ENCODE measurements at places on chromosomes 12 and 14.
A peak's percentile ranks its signal among the peaks of the same experiment; 100 is the strongest.

DNA sequence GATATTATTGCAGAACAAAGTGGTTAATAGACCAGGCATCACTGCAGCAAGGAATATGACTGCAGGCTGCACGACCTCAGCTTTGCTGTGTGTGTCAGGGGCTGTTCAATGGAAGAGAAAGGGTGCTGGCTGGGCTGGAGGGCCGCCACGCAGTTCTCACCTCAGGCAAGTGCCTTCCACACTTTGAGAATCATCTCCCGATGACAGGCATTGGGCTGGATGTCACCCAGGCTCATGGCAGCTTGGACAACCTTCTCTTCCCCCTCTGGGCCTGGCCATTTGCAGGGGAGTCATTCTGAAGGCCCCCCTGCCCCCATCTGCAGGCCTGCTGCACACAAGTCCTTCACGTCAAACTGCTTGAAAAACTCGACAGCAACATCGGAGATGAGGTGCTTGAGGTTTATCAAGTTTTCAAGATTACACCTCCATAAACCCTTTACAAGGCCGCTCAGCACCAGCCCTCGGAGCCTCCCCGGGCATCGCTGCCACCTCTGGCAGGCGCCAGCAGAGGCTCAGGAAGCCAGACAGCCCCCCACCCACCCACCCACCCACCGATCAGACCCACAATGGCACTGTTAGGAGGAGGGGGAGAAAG, 165.9 kb upstream of the GSC start:
- DNase-seq, result no peak

DNA sequence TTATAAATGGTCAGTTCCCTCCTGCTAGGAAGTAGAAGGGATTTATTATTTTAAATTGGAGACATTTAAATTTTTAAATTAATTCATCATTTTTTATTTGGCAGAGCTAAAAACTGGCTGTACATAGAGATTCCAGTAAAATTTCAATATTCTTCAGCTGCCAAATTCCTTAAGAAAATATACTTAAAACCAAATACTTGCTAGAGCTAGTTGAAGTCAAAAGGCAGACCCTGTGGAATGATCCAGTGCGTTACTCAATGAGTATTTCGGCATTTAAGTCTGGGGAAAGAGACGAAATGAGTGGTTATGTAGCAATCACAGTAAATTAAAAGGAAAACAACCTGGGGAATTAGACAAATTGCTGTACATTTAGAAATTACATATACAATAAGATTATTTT, 1104.7 kb downstream of the SLC6A15 start:
- DNase-seq, result no peak

GRCh38 chr12:31478425-31478824, 112.5 kb downstream of the DENND5B start:
- DNase-seq, result no peak

DNA sequence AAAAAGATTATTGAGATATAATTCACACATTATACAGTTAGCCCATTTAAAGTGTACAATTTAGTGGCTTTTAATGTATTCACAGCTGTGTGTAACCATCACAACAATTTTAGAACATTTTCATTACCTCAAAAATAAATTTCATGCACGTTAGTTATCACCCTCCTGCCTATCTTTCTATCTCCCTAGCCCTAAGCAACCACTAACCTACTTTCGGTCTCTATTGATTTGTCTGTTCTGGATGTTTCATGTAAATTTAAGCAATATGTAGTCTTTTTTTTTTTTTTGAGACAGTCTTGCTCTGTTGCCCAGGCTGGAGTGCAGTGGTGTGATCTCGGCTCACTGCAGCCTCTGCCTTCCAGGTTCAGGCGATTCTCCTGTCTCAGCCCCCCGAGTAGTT, 439.4 kb downstream of the PCNX1 start:
- no peak for DNase-seq

DNA sequence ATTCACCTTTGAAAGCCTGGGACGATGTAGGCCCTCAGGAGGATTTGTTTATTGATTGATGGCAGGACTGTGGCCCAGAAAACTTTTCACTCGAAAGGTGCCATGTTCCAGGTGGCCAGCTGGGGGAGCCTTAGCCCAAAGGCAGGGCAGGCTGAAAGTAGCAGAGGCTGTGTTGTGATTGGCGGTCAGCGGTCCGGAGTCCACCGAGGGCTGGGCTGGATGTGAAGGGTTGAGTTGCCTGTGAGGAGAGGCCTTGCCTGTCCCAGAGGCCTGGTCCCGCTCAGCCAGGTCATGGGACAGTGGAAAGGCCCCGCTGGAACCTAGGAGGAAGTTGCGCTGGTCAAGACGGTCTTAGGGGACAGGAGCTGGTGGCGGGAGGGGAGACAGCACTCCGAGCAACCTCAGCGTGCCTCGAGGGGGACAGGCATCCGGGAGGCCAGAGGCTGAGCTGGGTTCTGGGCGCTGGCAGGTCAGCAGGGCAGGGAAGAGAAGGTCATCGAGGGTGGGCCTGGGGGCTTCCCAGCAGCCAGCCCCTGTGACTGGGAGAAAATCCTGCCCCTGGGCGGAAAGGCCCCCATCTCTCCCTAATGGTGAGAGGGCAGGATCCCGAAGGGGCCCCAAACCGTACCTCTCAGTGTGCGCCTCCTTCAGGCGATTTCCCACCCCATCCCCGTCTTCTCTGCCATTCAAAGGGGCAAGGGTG, 26.3 kb downstream of the CMA1 start:
- DNase-seq, result peak; percentile 11

GRCh38 chr12:110337912-110338710, 57.1 kb downstream of the ATP2A2 start:
- no peak for DNase-seq

DNA sequence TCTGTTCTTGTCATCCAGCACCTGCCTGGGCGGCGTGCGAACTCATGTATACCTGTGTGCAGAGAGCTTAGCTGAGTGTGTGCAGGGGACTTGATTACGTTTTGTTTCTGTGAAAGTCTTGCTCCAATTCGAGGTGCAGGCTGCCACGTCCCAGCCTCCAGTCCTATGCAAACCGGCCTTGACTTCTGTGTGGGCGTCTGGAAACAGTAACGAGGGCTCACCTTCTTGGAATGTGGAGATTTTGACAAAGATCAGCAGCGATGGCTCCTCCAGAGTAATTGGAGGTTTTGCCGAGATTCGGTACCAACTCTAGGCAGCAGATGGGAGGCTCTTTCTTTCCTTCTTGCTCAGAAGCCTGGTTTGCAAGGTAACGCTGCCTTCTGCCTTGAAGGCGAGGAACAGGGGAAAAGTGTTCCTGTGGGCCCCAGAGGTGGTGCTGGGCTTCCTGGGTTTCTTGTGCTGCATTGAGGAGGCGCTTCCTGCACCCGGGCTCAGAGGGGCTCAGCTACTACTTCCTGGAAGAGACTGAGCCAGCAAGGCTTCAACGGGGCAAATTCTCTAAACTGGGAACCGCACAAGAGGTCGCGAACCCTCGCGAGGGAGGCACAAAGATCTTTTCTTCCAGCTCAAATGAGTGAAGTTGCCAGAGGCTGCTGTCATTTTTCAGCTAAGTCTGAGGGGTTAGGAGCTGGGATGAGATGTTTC, 249.0 kb downstream of the AACS start:
- no peak for DNase-seq

- DNase-seq, result no peak
Measured at GRCh38 chr12:20366776-20367409, 1.4 kb upstream of the PDE3A start.

- DNase-seq, result no peak
Measured at GRCh38 chr14:94343238-94344005, 20.3 kb upstream of the SERPINA6 start.

DNA sequence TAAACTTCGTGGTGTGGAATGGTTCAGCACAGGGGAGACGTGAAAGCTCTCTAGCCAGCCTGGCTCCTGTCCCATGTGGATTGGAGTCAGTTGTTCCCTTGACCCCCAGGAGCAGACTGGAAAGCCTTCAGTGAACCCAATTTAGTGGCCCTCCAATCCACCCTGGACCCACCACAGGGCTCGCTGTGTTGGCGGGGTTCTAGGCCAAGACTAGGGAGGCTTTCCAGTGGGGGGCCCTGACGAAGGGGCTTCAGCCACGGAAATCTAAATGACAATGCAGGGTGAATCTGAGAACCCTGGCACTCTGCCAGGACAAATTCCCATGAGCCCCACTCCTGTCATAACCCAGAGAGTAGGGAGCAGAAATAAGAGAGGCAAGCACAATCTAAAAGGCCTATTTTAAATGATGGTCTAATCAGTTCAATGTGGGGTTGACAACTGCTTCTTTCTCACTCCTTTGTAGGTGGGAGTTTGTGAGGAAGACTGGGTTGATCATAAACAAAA, 110.8 kb downstream of the SLC35F4 start:
- DNase-seq, result peak; percentile 7

- no peak for DNase-seq
Measured at GRCh38 chr12:68565391-68565903, 45.3 kb upstream of the RAP1B start.

DNA sequence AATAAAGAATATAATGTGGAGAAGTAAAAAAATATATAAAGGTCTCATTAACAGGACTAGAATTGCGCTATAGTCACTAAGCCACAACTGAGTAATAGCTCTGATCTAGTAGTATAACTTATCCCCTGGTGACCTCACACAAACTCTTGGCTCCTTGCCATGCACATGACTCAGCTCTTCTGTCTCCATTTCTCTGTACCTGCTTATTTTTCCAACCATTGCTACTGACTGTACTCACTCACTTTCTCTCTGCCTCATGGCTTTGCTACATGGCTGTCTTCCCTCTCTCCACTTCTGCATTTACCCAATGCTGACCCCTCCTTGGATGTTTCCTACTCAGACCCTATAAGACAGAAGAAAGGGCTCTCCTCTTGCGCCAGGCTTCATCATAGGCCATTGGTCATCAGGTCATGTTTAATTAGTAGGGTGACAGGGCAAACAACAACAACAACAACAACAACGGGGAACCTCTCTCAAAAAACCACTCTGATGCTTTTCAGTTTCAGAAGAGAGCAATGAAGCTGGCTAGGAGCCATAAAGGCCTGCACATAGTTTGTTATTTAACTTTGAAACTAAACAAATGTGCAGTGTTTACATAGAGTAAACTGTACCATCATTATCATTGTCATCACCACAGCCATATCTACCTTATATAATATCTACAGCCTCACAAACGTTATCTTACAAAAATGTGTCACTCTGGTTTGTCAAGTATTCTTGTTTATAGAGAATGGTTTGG, 25.6 kb upstream of the KRAS start:
- DNase-seq, result no peak

GRCh38 chr12:127270193-127270592, 996.8 kb upstream of the TMEM132C start:
- no peak for DNase-seq

DNA sequence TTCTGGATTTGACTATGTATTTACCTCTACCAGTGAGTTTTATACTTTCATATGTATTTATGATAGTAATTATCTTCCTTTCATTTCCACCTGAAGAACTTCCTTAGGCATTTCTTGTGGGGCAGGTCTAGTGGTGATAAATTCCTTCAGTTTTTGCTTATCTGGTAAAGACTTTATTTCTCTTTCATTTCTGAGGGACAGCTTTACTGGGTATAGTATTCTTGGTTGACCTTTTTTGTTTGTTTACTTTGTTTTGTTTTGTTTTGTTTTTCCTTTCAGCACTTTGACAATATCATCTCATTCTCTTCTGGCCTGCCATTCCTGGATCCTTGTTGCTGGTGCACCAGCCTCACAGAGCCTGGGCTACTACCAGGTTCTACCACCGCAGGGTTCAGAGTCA, 53.9 kb upstream of the NFKBIA start:
- no peak for DNase-seq

- no peak for DNase-seq
Measured at GRCh38 chr14:49545716-49546115, 40.5 kb downstream of the RPS29 start.

- no peak for DNase-seq
Measured at GRCh38 chr14:71713016-71713415, 219.2 kb upstream of the RGS6 start.

- DNase-seq, result no peak
Measured at GRCh38 chr14:82999802-83000201, 1466.1 kb upstream of the SEL1L start.

- DNase-seq, result no peak
Measured at GRCh38 chr12:61717986-61718385, 542.2 kb upstream of the USP15 start.

GRCh38 chr12:110109037-110109836, 14.9 kb upstream of the IFT81 start:
- no peak for DNase-seq

DNA sequence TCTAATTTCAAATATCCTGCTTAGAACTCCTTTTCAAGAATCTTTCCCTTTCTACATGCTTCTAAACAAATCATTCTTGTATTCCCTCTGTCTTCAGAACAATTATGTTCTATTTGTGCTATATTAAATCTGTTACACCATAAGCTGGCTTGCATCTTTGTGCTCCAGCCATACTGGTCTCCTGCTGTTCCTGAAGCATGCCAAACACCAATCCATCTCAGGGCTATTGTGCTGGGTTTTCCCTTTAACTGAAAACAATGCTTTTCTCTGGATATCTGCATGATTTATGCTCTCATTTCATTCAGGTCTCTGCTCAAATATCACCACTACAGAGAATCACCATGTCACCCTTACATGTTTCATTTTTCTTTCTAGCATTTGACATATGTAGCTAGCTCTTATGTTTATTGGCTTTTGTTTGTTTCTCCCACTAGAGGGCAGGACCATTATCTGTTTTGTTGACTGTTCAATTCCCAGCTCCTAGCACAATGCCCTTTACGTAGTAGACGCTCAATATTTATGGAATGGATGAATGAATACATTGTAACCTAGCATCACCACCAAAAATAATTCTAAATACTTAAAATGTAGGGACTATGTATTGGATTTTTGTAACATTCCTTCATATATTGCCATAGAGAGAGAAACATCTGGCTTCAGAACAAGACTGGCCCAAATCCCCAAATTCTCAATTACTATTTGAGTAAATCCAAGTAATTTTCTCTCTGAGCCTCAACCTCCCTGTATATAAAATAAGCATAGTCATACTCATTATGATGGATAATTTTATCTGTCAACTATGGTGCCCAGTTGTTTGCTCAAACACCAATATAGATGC, 302.0 kb upstream of the SYT1 start:
- DNase-seq, result peak; percentile 8

GRCh38 chr12:27220055-27220987, 23.8 kb upstream of the STK38L start:
- DNase-seq, result no peak

- DNase-seq, result peak; percentile 45
Measured at GRCh38 chr12:67515679-67516340, 132.7 kb upstream of the DYRK2 start.

GRCh38 chr12:106246891-106247673, 738 bp downstream of the CKAP4 start:
- DNase-seq, result no peak

- no peak for DNase-seq
Measured at GRCh38 chr14:37272569-37272968, 74.8 kb downstream of the MIPOL1 start.

- no peak for DNase-seq
Measured at GRCh38 chr12:56768424-56768823, 5.3 kb downstream of the HSD17B6 start.

- no peak for DNase-seq
Measured at GRCh38 chr12:61654698-61655097, 605.5 kb upstream of the USP15 start.
